ENCODE measurements at places on chromosomes 13 and 19.

- no peak for DNase-seq
These were observed 19.4 kb downstream of the DYRK1B start for GRCh38 chr19:39814595-39814994.

- no peak for DNase-seq
These were observed 10.5 kb downstream of the RYR1 start for GRCh38 chr19:38444026-38444425.

GRCh38 chr13:19810996-19811881, 28.5 kb upstream of the PSPC1 start:
- DNase-seq, result no peak

DNA sequence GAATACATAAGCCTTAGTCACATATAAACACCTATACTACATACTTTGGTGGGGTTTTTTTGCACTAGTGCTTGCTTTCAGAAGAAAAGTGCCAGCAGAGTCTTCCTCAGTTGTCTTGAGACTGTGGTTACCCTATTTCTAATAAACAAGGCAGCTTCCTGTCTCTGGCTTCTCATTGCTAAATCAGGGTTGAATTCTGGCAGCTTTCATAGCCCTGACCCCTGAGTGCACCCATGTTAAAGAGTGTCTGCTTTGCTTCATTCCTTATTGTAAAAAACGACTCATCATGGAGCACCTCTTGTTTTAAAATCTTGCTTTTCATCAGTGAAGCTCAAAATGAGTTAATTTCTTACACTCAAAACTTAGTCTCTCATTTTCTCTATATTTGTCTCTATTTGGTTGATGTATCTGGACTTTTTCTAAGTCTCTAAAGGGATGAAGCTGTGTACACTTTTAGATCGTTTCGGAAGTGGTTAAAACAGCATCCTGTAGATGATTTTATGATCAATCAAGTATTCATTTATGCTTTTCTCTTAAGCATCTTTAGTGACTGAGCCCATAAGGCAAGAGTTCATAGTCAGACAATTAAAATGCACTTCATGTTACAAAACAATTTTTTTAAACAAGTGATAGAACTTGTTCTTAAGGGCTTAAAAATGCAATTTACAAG, 72.1 kb downstream of the KLF12 start:
- DNase-seq, result no peak

- DNase-seq, result no peak
These were observed 91.6 kb downstream of the MBNL2 start for GRCh38 chr13:97313551-97314260.

Data from NCI-H1436 treated with DMSO at 0.1 percent for 48 hours (cell line).